Stimulated activated CD8-positive, alpha-beta memory T cell treated with anti-CD3 and anti-CD28 coated beads, Interleukin-7, amount 100 ng/mL, for 1 hour (primary cell): ENCODE measurements at places on chromosomes 1 and 21.

- DNase-seq = no peak
Observed at GRCh38 chr21:33058957-33059356, 11.0 kb upstream of the OLIG1 start.

DNA sequence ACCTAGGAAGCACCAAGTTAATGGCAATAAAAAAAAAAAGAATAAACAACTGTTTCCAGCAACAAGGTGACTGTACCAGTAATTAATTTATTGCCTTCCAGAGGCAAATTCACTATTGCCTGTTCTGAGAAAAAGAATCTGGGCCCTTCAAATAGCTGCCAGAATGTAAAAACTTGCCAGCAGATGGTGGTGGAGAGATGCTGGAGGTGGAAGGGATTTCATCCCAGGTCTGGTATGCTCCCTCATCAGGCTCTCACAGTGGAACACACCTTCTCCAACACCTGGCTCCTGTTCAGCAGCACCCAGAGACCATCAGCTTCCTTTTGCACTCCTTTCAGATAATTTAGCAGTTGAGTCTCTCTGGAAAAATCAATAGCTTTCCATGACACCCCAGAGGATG is 792.9 kb upstream of the ADAMTS5 start:
- no peak for DNase-seq

GRCh38 chr1:99986656-99987225 is 16.9 kb downstream of the SLC35A3 start:
- DNase-seq = no peak

GRCh38 chr1:192756314-192756713 is 52.5 kb upstream of the RGS2 start:
- DNase-seq = no peak

DNA sequence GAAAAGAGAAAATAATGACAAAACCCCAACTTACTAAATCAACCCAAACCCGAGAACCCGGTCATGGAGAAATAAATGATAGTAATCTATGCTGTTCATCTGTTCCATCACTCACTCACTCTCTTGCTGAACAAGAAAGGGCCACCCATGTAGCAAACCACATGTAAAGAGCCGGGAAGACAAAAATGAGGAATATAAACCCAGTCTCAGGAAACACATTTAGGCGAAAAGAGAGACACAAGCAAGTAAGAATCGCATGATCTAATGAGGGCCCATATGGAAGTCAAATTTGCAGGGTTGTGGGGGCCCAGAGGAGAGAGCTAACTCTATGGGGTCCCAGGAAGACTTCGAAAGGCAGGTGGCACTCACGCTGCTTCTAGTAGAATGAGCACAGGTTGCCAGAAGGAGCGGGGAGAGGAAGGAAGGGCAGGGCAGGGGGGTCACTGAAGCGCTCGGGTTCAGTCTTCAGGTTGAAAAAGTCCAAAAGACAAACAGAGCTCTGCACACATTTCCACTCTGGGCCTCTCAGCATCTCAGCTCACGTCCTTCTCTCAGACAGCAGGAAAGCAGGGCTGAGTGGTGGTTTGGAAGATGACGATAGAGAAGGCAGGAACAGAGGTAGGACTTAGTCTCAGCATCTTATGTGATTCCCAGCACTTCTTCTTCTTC is 142.9 kb upstream of the KRTAP19-8 start:
- DNase-seq = no peak
